Anterior cingulate cortex (tissue), 58 donors: ENCODE measurements at places on chromosomes 13 and 19.
A peak's percentile ranks its signal among the peaks of the same experiment; 100 is the strongest.

GRCh38 chr19:6501740-6502648, at the start of gene TUBB4A:
TUBB4A (minus strand) TSS chr19:6502309; CDS start chr19:6502212, 97 bp downstream.
- peak; percentile 67 for DNase-seq

GRCh38 chr13:74770361-74770760, 636.2 kb upstream of the KLF12 start:
- DNase-seq: no peak

- no peak for DNase-seq
Observed at GRCh38 chr13:100140441-100140840, 51.5 kb downstream of the PCCA start.

DNA sequence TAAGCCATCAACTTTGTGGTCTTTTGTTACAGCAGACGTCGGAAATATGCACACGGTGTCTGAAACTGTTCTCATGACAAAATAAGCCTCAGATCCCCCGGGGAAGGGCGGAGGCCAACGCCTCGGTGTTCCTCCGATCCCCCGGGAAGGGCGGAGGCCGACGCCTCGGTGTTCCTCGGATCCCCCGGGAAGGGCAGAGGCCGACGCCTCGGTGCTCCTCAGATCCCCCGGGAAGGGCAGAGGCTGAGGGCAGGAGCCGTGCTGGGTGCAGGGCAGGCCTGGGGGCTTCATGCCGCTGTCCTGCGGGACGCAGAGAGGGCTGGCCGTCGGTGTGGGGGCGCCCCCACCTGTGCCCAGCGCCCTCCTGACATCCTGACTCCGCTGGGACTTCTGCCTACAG, 4.7 kb downstream of the FGF22 start:
- no peak for DNase-seq
